ENCODE measurements at places on chromosomes 1 and 21. TPM values are rescaled to one million over a fixed set of nuclear protein-coding genes. Genes with fewer than 3 reads are reported as not detected.

GRCh38 chr21:16815243-16815642, 697.6 kb upstream of the CXADR start:
- no peaks in the 10 kb centered on the region for H3K36me3 ChIP-seq
- no peaks in the 10 kb centered on the region for H3K4me1 ChIP-seq
- H3K27ac ChIP-seq: no peak overlapping the region
- no peak overlapping the region for H3K4me3 ChIP-seq
- DNase-seq: no peak

DNA sequence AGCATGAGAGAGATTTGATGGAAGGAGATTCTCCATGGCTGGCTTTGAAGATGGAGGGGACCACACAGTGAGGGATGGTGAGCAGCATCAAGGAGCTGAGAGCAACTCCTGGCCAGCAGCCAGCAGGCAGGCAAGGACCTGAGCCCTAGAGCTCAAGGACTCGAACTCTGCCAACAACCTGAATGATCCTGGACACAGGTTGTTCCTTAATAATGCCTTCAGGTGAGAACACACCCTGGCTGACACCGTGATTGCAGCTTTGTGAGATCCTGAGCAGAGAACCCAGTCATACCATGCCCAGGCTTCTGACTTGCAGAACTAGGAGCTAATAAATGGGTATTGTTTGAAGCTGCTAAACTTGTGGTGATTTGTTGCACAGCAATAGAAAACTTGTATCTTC, 183.1 kb downstream of the LMX1A start:
- no peak for DNase-seq
- H3K4me1 ChIP-seq: no peaks in the 10 kb centered on the region
- H3K36me3 ChIP-seq: no peaks in the 10 kb centered on the region
- no peak overlapping the region for H3K4me3 ChIP-seq
- no peak overlapping the region for H3K27ac ChIP-seq

DNA sequence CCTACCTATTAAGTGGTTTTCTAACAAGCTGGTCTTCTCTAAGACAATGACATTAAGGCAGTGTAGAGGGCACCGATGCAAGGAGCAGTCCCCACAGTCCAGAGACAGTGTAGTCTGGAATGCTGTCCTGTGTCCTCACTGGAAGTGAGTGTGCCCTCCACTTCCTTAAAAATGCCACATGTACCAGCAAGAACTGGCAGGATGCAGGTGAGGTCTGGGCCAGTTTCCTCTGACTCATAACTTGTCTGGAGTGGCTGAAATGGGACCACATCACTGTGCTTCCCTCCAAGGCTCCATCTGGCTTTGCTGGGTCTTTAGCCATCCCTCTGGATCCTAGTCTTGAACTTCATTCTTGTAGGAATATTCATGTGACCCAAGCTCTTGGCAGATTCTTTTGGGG, 170.5 kb upstream of the KIAA0040 start:
- H3K4me1 ChIP-seq: no peaks in the 10 kb centered on the region
- H3K27me3 ChIP-seq: peaks cover 53% of the 10 kb centered on the region
- H3K4me3 ChIP-seq: no peak overlapping the region
- H3K36me3 ChIP-seq: no peaks in the 10 kb centered on the region
- no peak overlapping the region for H3K27ac ChIP-seq
- no peak for DNase-seq

DNA sequence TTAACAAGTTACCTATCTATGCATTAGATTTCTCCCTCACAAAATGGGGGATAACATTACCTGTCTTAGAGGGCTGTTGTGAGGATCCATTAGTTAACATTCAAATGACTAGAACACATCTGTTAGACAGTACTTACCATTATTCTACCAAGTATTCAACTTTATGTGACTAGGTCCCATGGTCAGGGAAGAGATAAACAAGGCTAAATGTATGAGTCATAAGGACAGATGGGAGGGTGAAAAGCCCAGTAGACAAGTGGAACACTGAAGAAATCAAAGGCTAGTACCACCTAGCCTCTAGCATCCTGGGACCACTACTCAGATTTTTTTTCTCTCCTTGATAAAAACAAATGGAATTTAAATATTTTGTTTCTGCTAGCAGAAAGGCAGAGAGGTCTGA, 9.0 kb upstream of the VHLL start:
- no peaks in the 10 kb centered on the region for H3K27me3 ChIP-seq
- no peak for DNase-seq
- H3K4me3 ChIP-seq: no peak overlapping the region
- H3K4me1 ChIP-seq: no peaks in the 10 kb centered on the region
- peaks cover 13% of the 10 kb centered on the region for H3K36me3 ChIP-seq

- no peaks in the 10 kb centered on the region for H3K27me3 ChIP-seq
- no peak overlapping the region for H3K27ac ChIP-seq
- no peaks in the 10 kb centered on the region for H3K36me3 ChIP-seq
- no peak for DNase-seq
- H3K4me3 ChIP-seq: no peak overlapping the region
These were observed 629.5 kb downstream of the LMO4 start for GRCh38 chr1:87958201-87958600.

DNA sequence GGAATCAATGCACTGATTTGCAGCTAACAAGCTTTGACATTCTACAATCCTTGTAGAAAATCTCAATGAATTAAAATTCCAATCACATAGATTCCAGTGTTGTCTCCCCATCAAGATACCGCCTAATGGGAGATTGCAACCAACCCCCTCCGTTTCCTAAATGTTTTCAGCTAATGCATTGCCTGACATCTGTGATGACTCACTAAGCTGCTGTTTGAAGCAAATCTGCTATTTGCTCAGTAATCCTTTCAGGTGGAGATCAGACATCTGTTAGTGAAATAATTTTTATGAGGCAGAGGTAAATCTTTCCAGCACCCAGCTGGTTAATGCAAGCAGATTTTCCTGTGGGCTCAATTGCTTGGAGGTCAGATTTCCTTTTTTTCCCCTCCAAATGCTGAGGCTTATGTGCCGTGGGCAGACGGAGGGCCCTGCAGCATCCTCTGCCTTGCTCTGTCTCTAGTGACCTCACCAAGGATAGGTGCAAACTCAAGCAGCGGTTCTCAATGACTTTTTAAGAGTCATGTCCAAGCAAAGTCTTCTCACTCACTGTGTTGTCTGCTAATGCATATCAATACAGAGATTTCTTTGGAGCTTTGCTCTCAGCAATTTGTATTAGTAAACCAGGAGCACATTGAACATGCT, 91.1 kb upstream of the RAB3GAP2 start:
- H3K27ac ChIP-seq: no peak overlapping the region
- no peak overlapping the region for H3K4me3 ChIP-seq
- DNase-seq: no peak

DNA sequence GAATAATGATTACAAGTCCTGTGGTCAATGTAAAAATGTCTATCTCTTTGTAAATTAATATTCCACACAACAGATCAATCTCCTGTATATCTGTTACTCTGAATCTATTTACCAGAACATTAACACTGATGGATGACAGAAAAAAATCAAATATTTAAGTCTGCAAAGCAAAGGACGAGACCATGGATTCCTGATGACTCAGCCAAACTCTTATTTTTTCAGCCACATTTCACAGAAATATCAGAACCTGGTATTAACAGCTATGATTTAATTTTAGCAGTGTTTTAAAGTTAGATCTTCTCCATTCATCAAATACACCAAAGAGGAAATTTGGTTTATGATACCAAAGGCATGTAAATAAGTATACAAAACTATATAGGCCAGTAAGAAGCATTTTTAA, 46.1 kb downstream of the FAF1 start:
- H3K27ac ChIP-seq: no peak overlapping the region
- no peak for DNase-seq
- H3K4me3 ChIP-seq: no peak overlapping the region
- no peaks in the 10 kb centered on the region for H3K4me1 ChIP-seq
- no peaks in the 10 kb centered on the region for H3K27me3 ChIP-seq

DNA sequence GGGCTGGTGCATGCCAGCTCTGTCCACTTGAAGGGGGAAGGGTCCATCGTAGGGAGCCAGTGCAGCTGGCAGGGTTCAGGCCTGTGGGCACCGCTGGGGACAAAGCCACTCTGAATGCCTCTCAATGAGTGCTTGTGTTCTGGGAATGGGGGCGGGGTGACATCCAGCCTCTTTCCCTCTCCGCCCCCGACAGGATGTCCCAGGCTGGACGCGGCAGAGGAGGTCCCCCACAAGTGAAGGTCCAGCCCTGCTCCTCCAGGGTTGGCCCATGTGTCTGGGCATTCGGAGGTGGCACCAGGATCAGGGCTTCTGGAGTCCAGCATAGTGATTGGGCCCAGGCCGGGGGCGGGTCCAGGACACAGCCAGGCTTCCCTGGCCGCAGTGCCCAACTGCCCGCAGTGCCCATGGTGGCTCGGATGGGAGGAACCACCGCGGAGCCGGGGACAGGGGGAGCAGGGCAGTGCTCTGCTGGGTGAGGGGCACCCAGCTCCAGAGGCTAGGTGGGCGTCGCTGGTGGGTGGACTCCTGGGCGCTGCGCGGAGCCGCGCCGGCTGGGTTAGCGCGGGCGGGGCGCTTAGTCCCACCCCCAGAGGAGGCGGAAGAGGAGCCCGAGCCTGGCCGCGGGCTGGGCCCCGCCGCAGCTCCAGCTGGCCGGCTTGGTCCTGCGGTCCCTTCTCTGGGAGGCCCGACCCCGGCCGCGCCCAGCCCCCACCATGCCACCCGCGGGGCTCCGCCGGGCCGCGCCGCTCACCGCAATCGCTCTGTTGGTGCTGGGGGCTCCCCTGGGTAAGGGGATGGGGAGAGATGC, at the start of gene SHISA4:
TSS of gene SHISA4 (plus strand) at position 617 of the 808 bp plus-strand sequence. CDS start at position 714, 97 bp downstream.
- DNase-seq: peak; percentile 48
- H3K36me3 ChIP-seq: no peaks in the 10 kb centered on the region
- peak within 1 kb of the TSS; percentile 87 for H3K27ac ChIP-seq
- peaks cover 12% of the 10 kb centered on the region for H3K27me3 ChIP-seq

DNA sequence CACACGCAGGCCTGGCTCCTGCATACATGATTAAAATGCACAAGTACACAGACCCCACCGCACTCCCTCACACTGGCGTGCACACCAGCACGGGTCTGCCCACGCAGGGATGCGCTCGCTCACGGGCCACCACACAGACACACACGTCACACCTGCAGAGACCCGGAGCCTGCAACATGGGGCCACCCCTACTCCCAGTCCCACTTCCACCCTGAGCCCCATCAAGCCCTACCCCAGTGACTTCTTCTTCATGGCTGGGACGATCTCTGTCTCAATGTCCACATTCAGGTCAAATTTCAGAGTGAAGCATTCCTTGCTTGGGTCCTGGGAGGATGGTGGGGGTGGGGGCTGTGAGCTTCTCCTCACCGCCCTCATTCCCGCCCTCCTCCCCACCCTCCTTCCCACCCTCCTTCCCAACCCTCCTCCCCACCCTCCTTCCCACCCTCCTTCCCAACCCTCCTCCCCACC, 8.9 kb upstream of the TNFRSF25 start:
- DNase-seq: no peak
- no peak overlapping the region for H3K4me3 ChIP-seq
- peaks cover 13% of the 10 kb centered on the region for H3K4me1 ChIP-seq
- H3K36me3 ChIP-seq: no peaks in the 10 kb centered on the region
- no peaks in the 10 kb centered on the region for H3K27me3 ChIP-seq

GRCh38 chr1:87089070-87089736, 174.8 kb downstream of the HS2ST1 start:
- no peaks in the 10 kb centered on the region for H3K4me1 ChIP-seq
- H3K4me3 ChIP-seq: no peak overlapping the region
- H3K27ac ChIP-seq: no peak overlapping the region
- no peaks in the 10 kb centered on the region for H3K27me3 ChIP-seq

GRCh38 chr1:212650228-212650627, 41.7 kb downstream of the ATF3 start:
- H3K4me3 ChIP-seq: no peak overlapping the region
- DNase-seq: no peak
- H3K27ac ChIP-seq: no peak overlapping the region
- no peaks in the 10 kb centered on the region for H3K27me3 ChIP-seq

DNA sequence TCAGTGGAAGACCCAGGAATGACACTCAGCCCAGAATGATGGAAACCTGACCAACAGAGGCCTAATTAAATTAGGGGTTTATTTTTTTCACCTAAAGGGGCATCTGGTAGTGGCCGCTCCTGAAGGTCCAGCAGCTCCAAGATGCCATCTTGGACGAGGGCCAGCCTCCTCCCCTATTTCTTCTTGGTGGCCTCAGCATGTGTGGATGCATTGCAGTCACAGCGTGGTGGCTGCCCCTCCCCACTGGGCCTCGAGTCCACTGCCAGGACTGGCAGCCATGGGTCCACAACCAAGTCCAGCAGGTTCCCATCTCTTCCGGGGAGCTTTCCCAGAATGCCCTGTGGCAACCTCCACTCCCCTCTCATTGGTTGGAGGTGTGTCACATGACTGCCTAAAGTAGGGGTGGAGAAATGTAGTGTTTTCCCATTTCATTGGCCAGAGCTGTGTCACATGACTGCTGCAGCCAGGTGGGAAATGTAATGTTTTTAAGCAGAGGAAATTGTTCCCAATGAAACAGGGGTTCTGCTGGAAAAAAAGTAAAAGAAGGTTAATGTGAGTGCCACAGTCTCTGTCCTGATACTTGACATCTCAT, 628.2 kb downstream of the PTPRU start:
- peaks cover 27% of the 10 kb centered on the region for H3K27me3 ChIP-seq
- no peaks in the 10 kb centered on the region for H3K36me3 ChIP-seq

GRCh38 chr1:57327336-57327735, 96.5 kb downstream of the DAB1 start:
- H3K4me1 ChIP-seq: no peaks in the 10 kb centered on the region
- DNase-seq: no peak
- H3K27me3 ChIP-seq: no peaks in the 10 kb centered on the region
- no peak overlapping the region for H3K27ac ChIP-seq
- H3K4me3 ChIP-seq: no peak overlapping the region
- no peaks in the 10 kb centered on the region for H3K36me3 ChIP-seq

GRCh38 chr1:161803181-161803580, 37.1 kb downstream of the ATF6 start:
- no peaks in the 10 kb centered on the region for H3K27me3 ChIP-seq
- DNase-seq: no peak
- no peak overlapping the region for H3K4me3 ChIP-seq
- H3K36me3 ChIP-seq: peaks cover 16% of the 10 kb centered on the region
- H3K4me1 ChIP-seq: no peaks in the 10 kb centered on the region

- H3K36me3 ChIP-seq: no peaks in the 10 kb centered on the region
- H3K27me3 ChIP-seq: peaks cover 4% of the 10 kb centered on the region
- no peak overlapping the region for H3K4me3 ChIP-seq
- no peak for DNase-seq
- H3K27ac ChIP-seq: no peak overlapping the region
These were observed 35.0 kb downstream of the DNAJC6 start for GRCh38 chr1:65344171-65344814.

- peaks cover 24% of the 10 kb centered on the region for H3K4me1 ChIP-seq
- H3K27me3 ChIP-seq: no peaks in the 10 kb centered on the region
- peaks cover 11% of the 10 kb centered on the region for H3K36me3 ChIP-seq
- no peak overlapping the region for H3K27ac ChIP-seq
- H3K4me3 ChIP-seq: no peak overlapping the region
- DNase-seq: no peak
These were observed 14.6 kb downstream of the RAB7B start for GRCh38 chr1:205988585-205988995.

The RHD gene
- 0.07 TPM for total RNA-seq

The VHLL gene
- 0.77 TPM for total RNA-seq

The CHTOP gene
- total RNA-seq: 132 TPM

The HSF2BP gene
- total RNA-seq: 2.5 TPM

Measured in neural crest cell (in vitro differentiated cells).